Activated CD4-positive, alpha-beta T cell treated with anti-CD3 and anti-CD28 coated beads, Interleukin-2, Interleukin-4, amounts not matched to agents 100 ng/mL and 50 ng/mL, durations not matched to agents 16 hours and 8 hours (primary cell): ENCODE measurements at places on chromosomes 7 and 10.

GRCh38 chr10:50508315-50509051, 115.3 kb downstream of the SGMS1 start:
- DNase-seq = peak; percentile 96

DNA sequence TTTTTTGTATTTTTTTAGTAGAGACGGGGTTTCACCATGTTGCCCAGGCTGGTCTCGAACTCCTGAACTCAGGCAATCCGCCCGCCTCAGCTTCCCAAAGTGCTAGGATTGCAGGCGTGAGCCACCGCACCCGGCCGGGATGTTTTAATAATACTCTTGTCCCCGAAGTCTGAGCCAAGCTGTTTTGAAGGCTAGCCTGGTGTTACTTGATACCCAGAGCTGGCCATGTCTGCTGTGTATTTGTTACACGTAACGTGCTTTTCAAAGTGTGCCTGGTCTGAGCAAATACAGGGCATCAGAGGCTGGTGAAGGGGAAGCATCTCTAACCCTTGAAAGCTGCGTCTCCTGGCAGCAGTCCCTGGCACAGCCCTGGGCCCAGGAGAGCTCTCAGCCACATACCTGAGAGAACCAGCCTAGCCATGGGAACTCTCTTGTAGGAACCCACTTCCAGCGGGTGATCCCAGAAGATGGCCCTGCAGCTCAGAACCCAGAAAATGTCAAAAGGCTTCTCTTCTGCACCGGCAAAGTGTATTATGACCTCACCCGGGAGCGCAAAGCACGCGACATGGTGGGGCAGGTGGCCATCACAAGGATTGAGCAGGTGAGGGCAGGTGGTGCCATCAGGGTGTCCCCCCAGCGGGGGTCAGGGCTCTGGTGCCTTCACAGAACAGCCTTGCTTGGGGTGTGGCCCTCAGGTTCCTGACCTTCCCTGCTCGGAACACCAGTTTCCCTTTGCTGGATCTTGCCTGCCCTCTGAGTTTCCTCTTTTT, 41.7 kb upstream of the ZMIZ2 start:
- DNase-seq = no peak

DNA sequence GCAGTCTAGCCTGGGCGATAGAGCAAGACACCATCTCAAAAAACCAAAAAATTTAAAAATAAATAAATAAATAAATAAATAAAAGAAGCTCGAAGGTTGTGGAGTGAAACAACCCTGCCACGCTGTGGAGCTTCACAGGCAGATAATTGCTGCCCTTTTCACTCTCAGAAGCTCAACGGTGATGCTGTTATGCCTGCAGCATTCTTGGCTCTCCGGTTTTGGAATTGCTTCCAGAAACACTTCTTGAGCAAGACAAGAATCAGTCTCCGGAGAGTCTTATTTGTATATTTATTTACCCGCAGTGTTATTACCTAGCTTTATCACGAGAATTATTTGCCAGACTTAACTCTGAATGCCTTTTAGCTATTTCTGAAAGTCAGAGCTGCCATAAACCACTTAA, 40.5 kb upstream of the UBE2H start:
- DNase-seq = no peak

DNA sequence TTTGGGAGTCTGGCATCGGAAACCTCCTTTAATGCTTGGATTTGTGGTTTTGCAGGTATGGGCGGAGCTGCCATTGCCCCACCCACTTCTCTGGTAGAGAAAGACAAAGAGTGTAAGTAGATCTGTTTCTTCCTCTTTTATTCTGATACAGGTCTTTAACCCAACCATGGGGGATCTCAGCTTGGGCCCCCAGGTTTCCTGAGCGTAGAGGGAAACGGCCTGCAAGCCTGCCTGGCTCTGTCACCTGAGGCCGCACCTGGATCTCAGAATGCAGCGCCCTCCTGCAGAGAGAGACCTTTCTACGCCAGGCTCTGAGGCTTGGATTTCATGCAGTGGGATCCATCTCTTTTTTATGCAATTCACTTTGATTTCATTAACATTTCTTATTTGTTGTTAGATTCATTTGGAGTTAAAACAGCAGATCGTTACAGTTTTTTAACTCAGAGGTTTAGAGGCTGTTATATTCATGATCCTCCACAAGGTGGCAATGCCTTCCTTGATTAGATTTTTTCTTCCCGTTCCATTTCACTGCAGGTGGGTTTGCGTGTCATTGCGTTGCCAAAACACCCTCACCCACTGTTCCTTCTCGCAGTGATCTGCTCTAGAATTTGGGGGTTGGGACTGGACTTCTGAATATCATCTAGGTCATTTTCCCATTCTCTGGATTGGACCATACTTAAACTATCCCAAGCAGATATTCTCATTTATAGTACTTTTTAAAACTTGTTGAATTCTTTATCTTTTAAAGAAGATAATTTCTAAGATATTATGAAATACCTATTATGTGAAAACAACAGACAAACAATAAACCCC, 20.0 kb downstream of the RBM17 start:
- peak; percentile 51 for DNase-seq

- no peak for DNase-seq
These were observed 5.5 kb upstream of the TFPI2 start for GRCh38 chr7:93895859-93896600.
